ENCODE measurements at places on chromosomes 1 and 21. TPM values are rescaled to one million over a fixed set of nuclear protein-coding genes. Genes with fewer than 3 reads are reported as not detected.

DNAJC28 gene
- total RNA-seq = 2.7 TPM

ID3 gene
- 44.6 TPM for total RNA-seq

BMP8A gene
- total RNA-seq = not detected

ERRFI1 gene
- 306 TPM for total RNA-seq

CBS gene
- 81.4 TPM for total RNA-seq

DNA sequence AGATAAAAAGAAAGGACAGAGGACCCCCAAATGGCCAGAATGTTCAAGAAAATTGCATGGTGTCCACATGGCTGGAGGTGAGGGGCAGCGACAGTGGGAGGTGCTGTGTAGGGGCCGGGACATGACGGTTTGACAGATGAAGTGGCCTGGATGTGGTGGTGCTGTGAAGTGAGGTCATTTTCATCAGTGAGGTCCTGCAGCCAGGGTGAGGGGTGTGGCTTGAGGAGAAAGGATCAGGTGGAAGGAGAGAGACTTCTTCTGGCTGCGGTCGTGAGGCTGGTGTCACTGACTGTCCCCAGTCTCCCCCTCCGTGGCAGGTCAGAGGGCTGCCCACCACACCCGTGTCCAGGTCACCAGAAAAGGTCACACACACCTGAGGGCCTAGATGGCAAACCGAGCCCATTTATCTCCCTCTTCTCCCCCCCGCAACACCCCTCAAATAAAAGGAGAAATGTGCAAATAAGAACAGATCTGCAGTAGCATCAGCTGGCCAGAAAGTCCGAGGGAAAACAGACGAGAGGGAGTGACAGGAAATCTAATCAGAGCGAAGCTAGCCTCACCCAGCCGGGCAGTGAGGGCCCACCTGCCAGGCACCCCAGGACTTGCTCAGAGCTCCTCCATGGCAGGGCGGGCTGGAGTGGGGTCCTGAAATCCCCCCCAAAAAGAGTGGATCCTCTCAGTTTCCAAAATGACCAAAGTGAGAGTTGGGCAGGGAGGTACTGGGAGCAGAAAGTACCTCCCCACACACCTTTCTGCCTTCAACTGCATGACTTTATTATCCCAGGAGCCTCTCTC is 148.5 kb upstream of the EDN2 start:
- no peak for DNase-seq

DNA sequence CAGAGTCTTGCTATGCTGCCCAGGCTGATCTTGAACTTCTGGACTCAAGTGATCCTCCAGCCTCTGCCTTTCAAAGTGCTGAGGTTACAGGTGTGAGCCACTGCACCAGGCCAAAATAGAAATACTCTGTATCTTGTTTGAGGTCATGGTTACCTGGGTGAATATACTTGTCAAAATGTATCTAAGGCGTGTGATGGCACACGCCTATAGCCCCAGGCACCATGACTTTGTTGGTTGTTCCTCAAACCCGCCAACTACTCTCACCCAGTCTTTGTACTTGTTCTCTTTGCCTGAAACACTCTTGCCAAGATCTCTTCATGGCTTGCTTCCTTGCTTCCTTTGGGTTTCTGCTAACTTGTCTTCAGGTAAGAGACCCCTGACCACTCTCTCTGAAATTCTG is 38.0 kb upstream of the RGS5 start:
- no peak for DNase-seq

- no peak for DNase-seq
Observed at GRCh38 chr1:200665861-200666260, 3.8 kb downstream of the DDX59 start.

- no peak for DNase-seq
Observed at GRCh38 chr1:107933736-107934135, 31.2 kb downstream of the VAV3 start.

DNA sequence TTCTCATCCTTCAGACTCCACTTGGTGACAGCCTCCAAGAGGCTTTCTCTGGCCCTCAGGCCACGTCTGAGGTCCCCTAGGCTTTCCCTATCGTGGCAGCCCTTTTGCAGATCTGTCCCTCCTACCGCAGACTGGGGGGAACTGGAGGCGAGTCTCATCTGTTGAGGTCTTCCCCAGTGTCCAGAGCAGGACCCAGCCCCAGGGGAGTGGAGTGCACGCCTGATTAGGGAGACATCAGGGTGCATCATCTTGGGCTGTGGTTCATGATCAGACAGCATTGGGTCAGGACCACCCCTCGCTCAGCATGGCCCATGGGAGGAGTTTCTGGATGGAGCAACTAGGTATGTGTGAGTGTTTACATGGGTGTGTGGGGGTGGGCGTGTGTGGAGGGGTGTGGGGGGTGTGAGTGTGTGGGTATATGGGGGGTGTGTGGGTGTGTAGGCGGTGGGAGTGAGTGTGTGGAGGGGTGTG is 8.5 kb upstream of the MATN1 start:
- no peak for DNase-seq

- no peak for DNase-seq
Observed at GRCh38 chr1:160171980-160172379, 18.4 kb upstream of the CASQ1 start.

DNA sequence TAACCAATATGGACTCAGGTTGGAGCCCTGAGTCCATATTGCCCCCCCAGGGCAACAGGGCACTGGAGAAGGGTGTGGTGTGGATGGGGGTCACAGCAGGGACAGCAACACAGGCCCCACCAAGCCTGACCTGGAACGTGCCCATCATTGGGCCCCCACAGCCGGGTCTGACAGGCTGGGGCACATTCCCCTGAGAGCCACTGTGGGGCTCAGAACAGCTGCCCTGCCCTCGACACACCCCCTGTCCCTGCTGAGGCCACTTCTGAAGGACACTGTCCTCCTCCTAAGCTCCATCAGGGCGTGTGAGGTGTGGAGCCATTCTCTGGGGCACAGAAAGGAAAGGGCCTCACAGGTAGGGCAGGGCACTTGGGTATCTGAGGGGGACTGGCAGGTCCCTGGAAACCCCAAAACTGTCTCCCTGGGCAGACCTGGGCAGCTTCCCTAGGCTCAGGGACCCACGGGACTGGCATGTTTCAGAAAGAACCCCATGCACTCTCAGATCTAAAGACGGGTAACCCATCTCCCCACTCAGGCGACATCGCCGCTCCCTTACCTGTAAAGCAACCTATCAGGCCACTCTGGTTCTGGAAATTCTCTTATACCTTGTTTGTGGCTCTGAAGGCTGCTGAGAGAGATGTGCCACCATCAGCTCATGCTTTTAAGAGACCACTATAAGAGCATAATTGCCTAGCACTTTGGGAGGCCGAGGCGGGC is 95.5 kb downstream of the DMRTB1 start:
- DNase-seq = peak; percentile 28

DNA sequence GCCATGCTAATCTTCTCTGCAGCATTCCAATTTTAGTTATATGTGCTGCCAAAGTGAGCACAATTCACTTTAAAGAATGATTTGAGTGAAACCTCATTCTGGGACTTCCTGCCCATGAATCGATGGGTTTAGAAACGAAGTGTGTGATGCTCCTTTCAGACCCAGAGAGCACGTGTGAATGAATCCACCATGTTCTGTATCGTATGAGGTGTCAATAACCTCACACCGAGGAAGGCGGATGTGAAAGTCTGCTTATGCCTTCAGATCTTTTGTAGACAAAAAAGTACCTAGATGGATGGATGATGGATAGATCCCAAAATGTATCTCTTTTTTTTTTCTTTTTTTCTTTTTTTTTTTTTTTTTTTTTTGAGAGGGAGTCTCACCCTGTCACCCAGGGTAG is 13.8 kb downstream of the UBASH3A start:
- DNase-seq = no peak

- no peak for DNase-seq
Observed at GRCh38 chr1:193926956-193927355, 740.5 kb upstream of the B3GALT2 start.

DNA sequence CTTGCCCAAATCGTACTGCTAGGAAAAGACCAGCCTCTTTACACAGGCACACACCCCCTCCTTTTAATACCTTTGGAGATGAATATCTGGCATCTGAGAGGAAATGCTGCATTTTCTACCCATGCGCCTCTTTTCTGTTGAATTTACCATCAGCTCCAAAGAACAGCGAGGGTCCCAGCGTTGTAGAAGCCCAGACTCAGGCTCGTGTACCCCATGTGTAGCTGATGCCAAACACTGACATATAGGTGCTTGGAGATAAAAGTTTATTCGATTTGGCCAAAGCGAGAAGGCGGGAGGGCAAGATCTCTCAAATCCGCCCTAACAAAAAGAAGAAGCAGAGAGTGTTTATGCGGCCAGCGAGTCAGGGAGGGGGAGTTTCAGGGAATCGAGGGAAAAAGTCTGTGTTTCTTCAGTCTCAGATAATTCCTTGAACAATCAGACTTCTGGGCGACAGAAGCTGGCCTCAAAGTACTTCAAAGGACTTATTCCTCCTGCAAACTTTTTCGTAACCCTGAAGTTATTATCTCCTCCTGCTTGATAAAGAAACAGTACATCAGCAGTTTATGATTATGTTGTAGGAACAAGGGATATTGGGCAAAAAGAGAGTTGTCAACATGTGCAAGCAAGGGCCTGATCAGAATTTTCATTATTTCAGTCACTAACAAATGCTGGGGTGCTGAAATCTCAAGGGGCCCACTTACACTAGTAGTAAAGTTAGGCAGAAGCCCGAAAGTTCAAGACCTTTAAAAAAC is 642 bp upstream of the CREG1 start:
- DNase-seq = no peak

DNA sequence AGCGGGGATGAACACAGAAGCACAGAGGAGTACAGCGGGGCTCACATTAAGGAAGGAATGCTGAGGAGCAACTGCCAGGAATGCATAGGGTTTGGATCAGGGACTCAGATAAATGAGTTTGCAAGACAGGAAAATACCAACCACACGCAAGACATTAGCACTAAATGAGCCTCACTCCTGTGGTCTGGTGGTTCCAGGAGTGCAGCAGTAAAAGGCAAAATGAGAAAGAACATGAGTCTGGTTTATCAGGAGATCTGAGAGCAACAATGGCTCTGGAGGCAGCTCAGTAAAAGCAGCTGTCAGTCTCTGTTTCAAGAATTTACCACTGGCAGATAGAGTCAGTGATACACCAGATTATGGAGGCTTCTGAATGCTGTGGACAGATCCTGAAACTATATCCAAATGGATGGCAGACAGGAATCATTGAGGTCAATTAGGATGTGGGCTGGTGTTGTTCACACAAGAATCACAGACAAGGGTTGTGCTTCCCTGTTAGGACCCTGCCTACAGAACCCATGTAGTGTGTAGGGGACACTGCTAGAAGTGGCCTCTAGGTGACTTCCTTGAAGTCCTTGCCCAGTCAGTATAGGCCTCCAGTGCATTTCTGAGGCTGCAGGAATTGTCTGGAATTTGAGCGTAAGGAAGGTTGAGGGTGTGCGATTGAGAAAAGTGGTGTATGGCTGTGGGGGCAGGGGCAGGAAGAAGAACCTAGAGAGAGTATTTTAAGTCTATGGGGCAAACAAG is 50.3 kb downstream of the CASQ2 start:
- DNase-seq = no peak

GRCh38 chr1:28313702-28314546 is 14.9 kb upstream of the MED18 start:
- DNase-seq = peak; percentile 97

DNA sequence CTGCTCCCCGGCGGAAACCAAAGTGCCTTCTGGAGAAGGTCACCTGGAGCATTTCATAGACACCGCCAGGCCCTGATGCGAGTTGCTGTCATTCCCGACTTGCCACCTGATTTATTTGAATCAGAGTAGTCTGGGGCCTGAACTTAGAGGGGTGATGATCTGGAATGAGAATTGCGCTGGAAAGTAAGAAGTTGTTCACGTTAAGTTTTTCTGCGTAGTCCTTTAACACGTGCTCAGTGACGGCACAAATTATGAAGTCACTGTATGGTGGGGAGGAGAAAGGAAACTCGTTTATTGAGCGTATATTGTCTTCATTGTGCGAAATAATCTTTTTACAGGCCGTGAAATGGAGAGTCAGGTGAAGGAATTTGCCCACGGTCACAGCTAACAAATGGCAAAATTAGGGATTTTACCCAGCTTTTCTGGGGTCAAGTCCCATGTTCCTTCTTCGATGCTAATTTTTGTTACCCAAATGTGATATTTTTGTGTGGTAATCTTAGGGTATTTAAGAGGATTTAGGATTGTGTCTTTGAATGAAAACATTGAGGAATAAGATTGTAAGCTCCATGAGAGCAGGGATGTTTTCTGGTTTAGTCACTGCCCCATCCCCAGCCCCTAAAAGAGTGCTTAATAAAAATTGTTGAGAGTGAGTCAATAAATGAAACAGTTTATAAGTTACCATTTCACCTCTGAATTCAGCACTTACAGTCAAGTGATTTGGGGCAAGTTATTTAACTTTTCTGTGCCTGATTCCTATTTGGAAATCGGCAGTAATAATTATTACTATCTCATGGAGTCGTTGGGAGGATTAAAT is 46.4 kb upstream of the NBL1 start:
- no peak for DNase-seq

- no peak for DNase-seq
Observed at GRCh38 chr1:204413170-204413535, 1.5 kb upstream of the PPP1R15B start.

DNA sequence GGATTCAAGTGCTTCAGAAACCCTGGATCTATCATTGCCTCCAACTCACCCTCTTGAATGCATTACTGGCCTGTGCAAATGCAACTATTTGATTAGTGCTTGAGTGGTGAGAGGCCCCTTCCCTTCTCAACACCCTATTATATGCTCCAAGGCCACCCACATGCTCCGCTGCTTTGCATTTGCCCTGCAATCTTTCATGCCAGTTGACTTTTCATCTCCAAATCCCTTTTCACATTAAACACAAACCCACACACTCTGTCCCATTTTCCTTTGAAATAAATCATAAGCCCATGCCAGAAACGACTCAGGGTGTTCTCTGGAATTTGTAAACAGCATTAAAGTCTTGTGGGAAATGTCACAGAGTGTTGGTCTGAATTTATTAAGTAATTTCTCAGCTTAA is 78.9 kb upstream of the CTTNBP2NL start:
- DNase-seq = no peak

DNA sequence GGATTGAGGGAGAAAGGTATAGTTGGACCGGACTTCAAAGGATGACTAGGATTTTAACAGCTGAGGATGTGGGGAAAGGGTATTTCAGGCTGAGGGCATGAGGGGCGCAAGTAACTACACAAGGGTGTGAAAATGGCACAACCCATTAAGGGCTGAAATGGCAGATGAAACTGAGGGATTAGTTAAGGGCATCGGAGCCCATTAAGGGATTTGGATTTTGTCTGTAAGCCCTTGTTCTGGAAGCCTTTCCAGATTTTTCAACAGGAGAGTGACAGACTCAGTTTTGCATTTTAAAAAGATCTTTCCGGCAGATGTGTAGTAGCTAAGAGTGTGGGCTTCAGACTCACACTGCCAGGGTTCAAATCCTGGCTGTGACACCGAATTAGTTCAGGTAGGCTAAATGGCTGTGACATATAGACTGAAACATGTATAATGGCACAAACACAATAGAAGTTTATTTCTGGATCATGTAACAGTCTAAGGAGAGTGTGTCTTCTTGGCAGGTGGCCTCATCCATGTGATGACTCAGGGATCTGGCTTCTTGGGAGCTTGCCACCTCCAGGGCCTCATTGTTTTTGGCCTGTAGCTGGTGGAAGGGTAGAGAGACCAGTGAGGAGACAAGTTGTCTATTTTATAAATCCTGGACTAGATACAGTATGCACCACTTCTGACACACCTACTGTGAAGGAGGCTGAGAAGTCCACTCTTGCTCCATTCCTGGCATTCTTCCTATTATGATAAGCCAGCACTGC is 49.6 kb downstream of the UBE2T start:
- DNase-seq = no peak

Data from right lobe of liver (tissue), 6 donors.